Left ventricle myocardium inferior (tissue), 1 donor: ENCODE measurements at places on chromosomes 16 and 17. TPM values are rescaled to one million over a fixed set of nuclear protein-coding genes. Genes with fewer than 3 reads are reported as not detected.

The CORO1A gene
- 7.7 TPM for total RNA-seq

The SLFN14 gene
- not detected for total RNA-seq

The CFAP97D1 gene
- 0.05 TPM for total RNA-seq

GRCh38 chr16:12507366-12507765 is 296.3 kb downstream of the CPPED1 start:
- DNase-seq: no peak

- no peak for DNase-seq
Measured at GRCh38 chr17:67223924-67224323, 21.1 kb downstream of the HELZ start.

DNA sequence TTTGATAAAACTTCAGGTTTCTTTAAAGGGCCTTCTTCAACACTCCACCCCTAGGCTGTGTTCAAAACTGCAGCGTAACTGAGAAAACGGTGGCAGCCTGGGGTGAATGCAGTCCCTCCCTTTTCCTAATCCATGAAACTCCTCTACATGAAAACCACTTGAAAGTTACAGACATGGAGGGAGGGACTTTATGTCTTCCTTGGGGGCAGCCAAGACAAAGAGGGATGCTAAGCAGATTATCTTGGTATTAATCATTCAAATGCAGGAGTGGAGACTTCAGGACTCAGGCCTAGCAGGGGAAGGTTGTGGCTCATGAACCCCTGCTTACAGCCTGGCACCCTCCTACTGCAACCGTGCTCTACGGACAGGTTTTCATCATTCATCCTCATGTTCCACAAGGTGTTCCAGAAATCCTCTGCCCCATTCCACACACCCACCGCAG is 46.8 kb downstream of the RNF112 start:
- DNase-seq: no peak

- no peak for DNase-seq
Measured at GRCh38 chr16:54651440-54652195, 279.0 kb upstream of the IRX5 start.

DNA sequence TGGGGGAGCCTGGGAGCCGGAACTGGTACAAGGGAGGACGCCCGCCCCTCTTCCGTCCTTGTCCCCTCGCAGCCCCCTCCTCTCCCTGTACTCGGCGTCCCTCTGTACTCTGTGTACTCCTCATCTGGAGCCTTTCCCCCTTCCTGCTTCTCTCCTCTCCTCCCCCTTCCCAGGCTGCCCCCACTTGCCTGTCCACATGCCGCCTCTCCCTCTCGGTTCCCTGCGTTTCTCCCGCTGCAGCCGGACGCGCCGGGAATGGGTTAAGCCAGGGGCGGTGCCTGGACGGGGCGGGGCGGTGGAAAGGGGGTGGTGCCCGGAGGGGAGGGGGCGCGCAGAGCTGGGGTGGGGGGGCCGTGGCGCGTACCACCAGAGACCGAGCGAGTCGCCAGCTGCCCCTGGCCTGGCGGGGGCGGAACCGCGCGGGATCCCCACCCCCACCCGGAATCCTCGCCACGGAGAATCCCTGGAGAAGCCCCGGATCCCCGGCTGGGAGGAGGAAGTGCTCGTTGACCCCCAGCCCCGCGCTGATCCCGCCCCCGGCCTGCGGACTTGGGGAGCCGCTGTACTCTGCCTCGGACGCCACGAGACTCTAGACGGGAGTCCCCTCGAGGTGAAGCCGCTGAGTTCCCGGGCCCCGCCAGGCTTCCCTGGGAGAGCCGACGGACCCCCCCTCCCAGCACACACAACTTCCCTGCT is 22.6 kb downstream of the GJD3 start:
- peak; percentile 85 for DNase-seq
